ENCODE measurements at places on chromosomes 3 and 15.

- no peak for DNase-seq
Observed at GRCh38 chr15:82871358-82871757, 61.9 kb downstream of the WHAMM start.

- no peak for DNase-seq
Observed at GRCh38 chr3:158094235-158095110, 11.7 kb downstream of the SHOX2 start.

DNA sequence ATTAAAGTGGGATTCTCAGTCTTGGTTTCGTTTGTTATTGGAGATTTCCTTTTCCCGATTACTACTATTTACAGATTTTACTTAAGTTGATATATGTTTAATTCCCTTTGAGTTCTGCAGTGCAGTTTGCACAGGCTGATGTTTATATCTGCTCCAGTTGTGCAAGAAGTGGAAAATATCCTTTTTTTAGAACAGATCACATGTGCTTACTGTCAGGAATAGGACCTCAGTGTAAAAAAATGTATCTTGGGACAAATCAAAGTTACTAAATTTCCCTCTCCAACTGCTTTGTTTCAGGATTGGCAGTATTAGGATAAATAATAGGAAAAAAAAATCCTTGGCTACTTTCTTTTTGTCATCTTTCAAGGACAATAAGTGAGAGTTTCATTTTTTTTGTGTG, 6.9 kb downstream of the MITF start:
- DNase-seq: no peak

DNA sequence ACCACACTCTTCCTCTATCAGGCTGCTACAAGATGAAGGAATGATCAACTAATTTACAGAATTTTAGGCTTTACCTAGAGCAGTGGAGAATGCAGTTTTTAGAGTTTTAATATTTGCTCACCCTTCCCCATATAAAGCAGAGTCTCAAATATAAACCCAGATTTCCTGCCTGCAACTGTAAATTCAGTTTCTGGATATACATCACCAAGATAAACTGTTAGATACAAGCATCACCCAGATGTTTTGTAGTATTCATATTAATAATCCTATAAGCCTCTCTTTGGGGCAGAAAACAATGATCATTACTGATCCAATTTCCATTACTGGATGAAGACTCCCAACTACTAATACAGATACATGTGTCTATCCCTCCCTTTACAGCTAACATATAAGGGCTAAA, 205.9 kb downstream of the TNIK start:
- no peak for DNase-seq

- no peak for DNase-seq
Observed at GRCh38 chr3:138326866-138327595, 2.6 kb downstream of the NME9 start.

- DNase-seq: no peak
Observed at GRCh38 chr15:61318301-61318700, 89.2 kb upstream of the RORA start.

GRCh38 chr3:186141790-186142189, 32.9 kb upstream of the ETV5 start:
- DNase-seq: no peak

DNA sequence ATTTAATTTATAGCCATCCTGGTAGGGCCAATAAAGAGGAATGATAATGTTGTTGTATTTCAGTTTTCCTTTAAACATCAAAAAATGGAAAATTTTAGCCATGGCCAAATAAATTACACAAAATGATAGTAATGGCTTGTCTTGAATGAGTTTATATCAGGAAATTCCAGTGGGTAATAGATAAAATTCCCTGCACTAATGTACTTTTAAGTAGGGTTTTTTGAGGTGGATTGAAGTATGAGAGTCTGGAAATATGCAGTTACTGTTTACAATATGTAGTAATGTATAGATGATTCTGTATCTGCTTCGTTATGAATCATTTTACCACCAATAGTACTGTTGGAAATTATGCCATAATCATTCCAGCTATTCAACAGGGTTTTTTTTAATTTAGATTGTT, 219.4 kb upstream of the ROBO2 start:
- no peak for DNase-seq

DNA sequence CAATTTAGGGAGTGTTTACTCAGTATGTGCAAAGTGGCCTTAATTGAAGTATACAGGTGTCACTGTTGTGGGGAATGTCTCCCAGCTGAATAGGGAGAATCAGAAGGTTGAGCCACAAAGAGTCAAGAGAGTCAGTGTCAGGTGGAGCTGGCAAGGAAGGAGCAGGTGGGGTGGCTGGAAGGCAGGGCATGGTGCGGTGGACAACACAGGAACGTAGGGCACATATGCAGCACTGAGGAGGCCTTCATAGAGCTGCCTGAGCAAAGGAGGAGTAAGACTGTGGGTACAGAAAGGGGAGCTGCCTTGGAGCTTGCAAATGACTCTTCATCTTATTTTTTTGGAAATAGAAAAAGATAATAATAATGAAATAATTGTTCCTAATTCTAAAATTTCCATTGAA, 20.0 kb downstream of the ARHGEF3 start:
- no peak for DNase-seq

- peak; percentile 58 for DNase-seq
Observed at GRCh38 chr3:49906073-49906743, 2.5 kb upstream of the MST1R start.

DNA sequence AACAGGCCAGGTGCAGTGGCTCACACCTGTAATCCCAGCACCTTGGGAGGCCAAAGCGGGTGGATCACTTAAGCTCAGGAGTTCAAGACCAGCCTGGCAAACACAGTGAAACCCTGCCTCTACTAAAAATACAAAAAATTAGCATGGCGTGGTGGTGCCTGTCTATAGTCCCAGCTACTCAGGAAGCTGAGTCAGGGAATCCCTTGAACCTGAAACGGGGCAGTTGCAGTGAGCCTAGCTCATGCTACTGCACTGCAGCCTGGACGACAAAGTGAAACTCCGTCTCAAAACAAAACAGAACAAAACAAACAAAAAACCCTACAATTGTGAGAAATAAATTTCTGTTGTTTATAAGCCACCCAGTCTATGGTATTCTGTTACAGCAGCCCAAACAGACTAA, 94.7 kb downstream of the PIK3CB start:
- DNase-seq: no peak
